ENCODE measurements at places on chromosomes 5 and 9.

DNA sequence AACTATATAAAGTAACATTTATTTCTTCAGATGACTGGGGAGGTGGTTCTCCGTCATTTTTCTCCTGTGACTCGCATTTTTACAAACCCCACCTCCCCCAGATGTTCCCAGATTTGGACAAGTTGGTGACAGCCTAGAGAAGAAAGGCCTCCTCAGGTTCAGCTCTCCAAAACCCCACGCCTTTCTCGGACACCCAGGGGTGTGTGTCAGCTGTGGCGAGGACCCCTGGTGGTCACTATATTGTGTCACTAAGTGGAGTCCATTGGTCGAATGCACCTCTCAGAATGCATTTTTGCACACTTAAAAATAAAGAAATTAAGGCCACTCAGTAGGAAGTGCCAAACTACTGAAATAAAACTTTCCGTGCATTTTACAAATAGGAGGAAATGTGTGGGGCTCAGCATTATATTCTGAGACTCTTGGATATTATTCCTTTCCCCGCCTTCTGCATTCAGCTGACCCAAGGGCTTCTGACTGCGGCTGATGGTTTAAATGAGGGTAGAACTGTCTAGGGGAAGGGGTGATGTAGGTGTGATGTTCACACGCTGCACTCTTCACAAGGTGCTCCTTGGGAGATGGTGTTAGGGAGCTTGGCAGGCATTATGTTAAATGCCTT is 47.6 kb downstream of the ACO1 start:
- no peak for DNase-seq

DNA sequence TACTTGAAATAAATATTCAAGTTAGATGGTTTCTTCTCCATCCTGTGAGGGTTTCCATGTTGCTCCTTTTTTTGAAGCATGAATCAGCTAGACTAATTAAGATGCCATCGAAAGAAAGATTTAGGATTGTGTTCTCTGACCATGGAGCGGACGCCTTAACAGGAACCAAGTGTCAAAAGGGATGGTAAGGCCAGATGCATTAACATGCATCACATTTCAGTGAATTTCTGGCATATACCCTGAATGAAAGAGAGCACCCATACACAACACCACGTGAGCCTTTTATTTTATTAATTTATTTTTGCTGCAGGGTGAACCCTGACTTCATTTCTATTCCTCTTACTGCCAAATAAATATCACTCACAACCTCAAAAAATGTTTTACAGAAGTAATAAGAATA is 1045.3 kb upstream of the ARRDC3 start:
- no peak for DNase-seq

DNA sequence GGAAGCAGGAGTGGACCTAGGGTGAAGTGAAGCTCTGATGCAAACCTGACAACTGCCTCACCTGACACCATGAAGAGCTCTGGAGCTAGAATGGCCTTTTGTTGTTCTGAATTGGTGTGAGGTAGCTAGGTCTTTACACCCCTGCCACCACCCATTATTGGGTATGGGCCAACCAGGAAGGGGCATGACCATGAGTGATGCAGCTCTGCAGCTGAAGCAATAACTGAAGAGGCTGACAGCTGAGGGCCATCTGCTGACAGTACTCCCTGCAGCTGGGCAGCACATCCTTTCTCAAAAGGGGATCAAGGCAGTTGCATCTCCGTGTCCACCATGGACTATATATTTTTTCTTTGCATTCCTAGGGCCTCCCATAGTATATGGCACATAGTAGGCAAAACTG is 87.0 kb upstream of the TLE1 start:
- DNase-seq, result no peak

DNA sequence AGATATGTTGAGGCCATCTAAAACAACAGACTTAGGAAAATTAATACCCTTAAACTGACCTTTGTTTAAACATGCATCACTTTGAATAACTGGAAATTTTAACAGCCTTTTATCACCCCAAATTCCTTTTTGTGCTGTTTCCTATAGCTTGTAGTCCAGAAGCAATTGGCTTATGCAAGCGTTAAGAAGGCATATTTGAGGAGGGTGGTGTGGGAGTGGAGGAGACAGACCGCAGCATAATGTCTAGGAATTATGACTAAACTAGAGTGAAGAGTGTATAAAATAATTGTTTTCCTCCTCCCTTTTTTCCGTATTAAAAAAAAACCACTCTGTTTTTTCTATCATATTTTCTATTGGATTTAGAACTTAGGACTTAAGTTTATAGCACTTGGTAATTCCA is 51.8 kb upstream of the MPDZ start:
- DNase-seq, result no peak

DNA sequence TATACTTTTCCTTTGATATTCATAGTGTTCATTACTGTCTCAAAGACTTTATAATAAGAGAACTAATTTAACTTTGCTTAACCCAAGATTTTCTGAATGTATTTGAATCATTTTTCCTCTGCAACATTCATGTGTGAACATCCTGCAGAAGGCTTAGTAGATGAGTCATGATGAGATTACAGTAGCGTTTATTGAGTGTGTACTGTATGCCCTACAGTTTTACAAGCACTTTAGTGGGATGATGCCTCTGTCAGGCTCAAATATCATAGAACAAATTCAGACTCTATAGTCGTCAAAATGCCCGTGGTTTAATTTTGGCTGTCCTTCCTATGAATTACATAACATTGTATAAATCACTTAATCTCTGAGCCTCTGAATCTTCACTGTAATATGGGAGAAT is 41.2 kb downstream of the FYB1 start:
- no peak for DNase-seq

GRCh38 chr9:109463924-109464625 is 34.0 kb downstream of the PTPN3 start:
- no peak for DNase-seq

- DNase-seq, result peak; percentile 76
These were observed 545 bp downstream of the CDKN2B-AS1 start for GRCh38 chr9:21995006-21995665.

GRCh38 chr9:109453210-109453842 is 44.8 kb downstream of the PTPN3 start:
- no peak for DNase-seq

- DNase-seq, result no peak
These were observed 146.1 kb upstream of the TSLP start for GRCh38 chr5:110925398-110925797.

DNA sequence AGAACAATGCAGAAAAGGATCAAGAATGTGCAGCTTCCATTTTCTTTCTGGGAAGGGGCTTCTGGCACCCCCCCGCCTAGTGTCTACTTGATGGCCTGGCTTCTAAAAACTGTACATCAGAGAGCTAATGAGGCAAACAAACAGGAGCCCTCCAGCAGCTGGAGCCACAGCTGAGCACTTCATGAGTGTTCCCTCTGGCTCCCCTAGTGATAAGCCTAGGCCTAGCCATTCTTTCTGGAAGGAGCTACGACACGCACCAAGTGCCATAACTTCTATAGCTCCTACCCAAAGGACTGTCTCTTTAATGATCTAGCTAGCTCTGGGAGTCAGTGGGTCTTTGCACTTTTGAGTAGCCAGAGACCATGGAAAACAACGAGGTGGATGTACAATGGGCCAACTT is 66.1 kb downstream of the DNAH5 start:
- DNase-seq, result no peak

- DNase-seq, result no peak
These were observed 32.2 kb downstream of the ACER2 start for GRCh38 chr9:19440823-19441580.

- no peak for DNase-seq
These were observed 19.8 kb upstream of the TXNDC8 start for GRCh38 chr9:110357505-110357904.

DNA sequence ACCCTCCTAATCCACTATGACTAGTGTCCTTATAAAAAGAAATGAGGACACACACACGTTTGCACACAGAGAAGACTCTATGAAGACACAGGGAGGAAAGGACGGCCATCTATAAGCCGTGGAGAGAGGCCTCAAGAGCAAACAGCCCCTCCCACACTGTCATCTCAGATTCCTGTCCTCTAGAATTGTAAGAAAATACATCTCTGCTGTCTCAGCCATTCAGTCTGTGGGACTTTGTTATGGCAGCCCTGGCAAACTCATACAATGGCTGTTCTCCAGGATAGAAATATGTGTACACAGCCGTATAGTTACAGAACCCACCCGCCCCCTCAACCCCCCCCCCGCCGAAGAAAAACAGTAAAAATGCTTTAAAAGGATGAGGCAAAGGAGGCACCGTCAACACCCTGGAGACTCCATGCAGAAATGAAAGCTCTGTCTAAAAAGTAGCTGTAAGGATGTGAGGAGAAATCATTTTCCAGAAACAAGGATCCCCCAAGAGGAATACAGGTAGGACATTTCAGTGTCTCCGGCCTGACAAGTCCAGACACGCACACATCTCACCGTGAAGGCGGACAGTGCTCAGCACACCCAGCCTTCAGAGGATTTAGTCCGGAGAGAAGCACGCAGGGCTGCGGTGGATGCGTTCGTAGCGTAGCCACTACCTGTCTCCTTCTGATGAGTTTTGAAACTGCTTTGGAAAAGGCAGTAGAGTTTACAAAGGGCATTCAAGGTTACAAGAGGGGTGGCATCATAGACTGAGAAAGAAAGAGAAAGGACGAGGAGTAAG is 110.8 kb upstream of the ERCC6L2 start:
- no peak for DNase-seq

DNA sequence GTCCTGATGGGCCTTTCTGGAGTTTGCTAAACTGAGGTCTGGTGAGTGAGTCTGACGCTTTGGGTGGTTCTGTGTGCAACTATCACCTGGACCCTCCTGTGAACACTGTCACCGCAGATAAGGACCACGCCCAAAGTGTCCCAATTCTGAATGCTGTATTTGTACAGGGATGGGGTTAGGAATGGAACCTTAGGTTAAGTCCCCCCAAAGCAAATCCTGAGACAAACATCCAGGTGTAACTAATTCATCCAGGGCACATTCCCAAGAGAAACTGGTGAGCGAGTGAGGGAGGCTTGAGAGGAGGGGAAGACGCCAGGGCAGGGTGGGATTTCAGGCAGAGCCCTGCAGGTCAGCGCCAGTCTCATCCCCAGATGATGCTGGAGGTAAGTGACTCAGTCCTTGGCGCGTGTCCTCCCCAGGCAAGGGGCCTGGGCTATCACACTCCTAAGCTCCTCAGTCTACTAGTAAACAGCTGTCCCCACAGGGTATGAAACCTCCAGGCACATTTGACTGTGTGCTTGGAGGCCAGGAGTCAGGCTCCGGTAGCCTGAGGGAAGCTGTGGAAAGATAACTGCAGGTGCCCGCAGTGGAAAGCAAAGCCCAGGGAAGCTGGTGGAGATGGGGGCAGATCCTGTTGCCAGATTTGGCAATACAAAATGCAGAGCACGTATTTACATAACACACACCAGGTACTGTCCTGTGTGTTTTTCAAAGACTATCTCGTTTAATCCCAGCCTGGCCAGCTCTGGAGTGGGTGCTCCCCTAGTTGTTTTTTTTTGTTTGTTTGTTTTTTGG is 66.7 kb downstream of the IL6ST start:
- no peak for DNase-seq

DNA sequence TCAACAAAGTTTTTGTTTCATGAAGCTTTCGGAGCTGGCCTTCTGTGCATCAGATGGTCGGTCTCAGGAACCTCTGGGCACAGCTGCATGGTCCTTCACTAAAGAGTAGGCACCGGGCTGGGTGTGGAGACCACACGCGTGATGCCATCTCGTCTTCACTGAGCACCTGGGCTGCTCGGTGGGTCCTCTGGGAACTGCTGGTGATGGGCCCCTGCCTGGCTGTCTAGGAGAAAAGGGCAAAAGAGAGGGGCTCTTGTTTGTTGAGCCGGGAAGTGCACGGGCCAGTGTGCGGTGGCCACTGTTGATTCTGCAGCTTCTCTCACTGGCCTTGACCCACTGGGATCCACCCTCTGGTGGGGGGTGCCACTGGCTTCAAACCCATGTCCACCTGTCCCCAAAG is 46.0 kb downstream of the COL5A1 start:
- DNase-seq, result no peak

DNA sequence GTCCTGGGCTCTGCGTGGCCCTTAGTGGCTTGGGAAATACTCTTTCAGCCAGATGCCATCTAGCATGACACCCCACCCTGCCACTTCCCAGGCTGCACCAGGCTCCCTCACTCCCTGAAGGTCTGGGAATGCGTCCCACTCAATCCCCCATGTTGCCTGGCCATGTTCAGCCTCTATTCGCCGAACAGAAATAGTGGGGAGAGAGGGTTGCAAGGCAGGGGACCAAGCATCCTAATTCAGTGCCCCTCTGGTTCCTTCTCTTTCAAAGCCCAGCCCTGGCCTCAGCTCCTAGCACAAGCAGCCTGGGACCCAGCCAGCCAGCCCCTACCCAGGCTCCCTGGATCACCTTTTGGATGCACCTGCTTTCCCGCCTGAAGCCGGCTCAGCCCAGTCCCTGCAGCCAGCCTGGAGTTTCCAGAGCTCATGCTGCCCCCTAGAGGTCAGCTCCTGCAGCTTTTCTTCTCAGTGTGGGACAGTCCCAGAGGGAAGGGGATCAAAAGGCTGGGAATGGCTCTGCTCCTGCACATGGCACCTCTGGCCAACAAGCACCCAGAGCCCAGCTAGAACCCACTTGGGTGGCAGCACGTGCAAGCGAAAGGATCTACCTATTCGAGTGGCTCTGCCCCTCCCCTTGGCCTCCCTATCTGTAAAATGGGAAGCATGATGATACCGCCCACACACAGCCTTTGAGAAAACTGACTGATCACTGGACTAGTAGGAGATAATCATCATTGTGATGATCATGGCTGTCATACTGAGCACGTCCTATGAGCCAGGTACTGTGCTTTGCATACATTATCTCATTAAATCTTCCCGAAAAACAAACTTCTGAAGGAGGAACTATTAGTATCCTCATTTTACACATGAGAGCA is 48.7 kb upstream of the C5orf58 start:
- DNase-seq, result peak; percentile 52

- DNase-seq, result no peak
These were observed 9.4 kb downstream of the MYOZ3 start for GRCh38 chr5:150670275-150670947.

DNA sequence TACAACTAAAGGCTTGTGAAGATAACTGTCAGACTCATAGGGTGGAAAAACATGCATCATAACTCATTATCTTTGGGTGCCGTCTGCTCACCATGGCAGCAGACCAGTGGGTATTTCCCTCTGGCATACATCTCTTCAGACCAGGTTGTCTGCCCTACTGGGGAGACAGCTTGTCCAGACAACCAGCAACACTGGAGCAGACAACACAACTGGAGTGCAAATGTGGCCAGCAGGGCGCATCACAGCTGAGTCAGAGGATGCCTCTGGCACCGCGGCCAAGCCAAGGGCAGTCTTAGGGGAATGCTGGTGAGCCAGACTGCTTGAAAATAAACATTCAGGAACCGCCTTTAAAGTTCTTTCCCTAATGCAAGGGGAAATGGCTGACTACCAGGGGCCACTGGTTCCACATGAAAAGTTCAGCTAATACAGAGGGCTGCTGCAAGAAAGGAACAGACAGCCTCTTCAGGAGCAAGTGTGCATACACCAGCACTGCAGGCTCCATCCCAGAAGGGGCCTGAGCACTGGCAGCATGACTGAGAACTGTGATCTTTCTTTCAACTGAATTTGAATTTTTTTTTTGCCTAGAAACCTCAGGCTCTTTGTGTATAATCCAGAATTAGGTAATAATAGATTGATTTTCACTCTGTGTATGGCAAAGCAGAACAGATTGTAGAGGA is 77.3 kb downstream of the MAMDC2 start:
- DNase-seq, result no peak

GRCh38 chr5:54742417-54742891 is 224.9 kb downstream of the SNX18 start:
- no peak for DNase-seq

- DNase-seq, result peak; percentile 83
These were observed at the start of gene NIM1K for GRCh38 chr5:43191740-43192557. Gene NIM1K, plus strand, starts transcription at chr5:43192225. Its CDS starts 53,551 bp downstream, at chr5:43245776.

- DNase-seq, result no peak
These were observed 4.2 kb downstream of the GTF3C4 start for GRCh38 chr9:132674485-132674884.

- DNase-seq, result no peak
These were observed 522.8 kb upstream of the KLF4 start for GRCh38 chr9:108012405-108012804.
